Activated CD8-positive, alpha-beta T cell treated with anti-CD3 and anti-CD28 coated beads for 36 hours (primary cell): ENCODE measurements at places on chromosomes 1 and 21. TPM values are rescaled to one million over a fixed set of nuclear protein-coding genes. Genes with fewer than 3 reads are reported as not detected.

Gene OR2T11
- not detected for total RNA-seq

Gene RGS2
- total RNA-seq = 6.3 TPM

GRCh38 chr1:219374636-219375035 is 201.0 kb downstream of the LYPLAL1 start:
- no peak for DNase-seq

DNA sequence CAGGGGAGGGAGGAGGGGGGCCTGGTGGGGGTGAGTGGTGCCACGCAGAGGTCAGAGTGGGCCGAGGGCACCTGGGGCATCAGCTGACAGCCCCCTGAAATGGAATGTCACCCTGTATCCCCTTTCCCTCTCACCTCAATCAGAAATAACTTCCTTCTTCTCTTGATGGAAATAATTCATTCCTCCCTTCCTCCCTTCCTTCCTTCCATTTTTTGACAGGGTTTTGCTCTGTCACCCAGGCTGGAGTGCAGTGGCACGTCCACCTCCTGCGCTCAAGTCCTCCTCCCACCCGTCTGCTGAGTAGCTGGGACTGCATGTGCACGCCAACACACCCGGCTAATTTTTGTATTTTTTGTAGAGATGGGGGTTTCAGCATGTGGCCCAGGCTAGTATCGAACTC is 48.4 kb upstream of the LRRC3 start:
- DNase-seq = no peak

DNA sequence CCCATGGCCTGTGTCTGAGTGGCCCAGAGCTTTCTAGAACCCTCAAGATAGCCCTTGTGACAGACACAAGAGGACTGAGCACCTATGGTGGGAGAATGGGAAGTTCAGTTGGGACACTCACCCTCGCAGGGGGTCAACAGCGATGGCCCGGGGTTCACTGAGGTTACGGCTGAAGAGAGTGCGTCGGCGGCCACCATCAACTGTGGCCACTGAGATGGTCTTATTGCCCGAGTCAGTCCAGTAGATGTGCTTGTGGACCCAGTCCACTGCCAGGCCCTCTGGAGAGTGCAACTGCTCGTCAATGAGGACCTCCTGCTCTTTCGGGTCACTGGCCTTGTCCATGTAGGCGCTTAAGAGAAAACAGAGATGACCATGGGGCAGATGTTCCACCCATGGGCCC is 25.7 kb upstream of the MAGOH start:
- no peak for DNase-seq

DNA sequence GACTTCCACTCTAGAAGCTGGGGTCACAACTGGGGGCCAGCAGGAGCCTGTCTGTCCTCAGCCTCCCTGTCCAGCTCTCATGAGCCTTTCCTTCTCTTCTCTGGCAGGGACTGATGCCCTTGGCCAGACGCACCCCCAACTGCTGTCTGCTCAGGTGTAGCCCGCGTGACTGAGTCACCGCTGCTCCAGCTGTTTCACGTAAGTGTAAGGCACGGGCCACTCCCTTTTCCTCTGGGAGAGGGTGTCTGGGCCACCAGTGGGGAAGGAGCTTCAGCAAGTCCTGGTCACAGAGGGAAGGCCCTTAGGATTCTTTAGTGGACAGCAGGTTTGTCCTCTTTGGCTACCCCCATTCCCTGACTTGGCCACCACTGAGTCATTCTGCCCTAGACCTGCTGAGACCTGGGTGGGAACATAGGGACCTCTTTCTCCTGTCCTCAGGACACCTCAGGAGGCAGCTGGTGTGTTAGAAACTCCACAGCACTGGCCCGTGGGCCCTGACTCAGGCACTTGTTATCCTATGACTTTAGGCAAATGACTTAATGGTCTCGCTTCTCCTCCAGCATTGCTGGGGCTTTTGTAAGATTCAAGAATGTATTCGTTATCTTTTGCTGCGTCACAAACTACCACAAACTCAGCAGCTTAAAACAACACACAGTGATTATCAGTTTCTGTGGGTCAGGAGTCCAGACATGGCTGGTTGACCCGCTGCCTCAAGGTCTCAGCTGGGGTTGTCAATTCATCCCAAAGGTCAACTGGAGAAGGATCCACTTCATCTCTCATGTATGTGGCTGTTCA is 64.8 kb downstream of the FAM163A start:
- no peak for DNase-seq

GRCh38 chr1:111453706-111454105 is 4.4 kb downstream of the ATP5PB start:
- no peak for DNase-seq

DNA sequence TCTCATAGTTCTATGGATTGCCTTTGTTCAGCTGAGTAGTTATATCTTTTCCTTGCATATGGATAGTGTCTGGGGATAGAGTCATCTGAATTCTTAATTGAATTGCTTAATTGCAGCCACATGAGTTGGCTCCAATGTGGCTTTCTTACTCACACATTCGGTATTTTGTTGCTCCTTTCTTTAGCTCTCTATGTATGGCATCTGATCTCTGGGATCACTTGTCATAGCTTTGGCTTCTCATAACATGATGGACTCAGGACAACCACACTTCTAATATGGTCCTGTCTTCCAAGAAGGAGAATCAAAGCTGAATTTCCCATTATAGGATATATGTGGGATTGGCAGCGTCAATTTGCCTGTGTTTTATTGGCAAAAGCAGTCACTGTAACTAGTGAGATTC is 716.2 kb downstream of the NCAM2 start:
- DNase-seq = no peak

DNA sequence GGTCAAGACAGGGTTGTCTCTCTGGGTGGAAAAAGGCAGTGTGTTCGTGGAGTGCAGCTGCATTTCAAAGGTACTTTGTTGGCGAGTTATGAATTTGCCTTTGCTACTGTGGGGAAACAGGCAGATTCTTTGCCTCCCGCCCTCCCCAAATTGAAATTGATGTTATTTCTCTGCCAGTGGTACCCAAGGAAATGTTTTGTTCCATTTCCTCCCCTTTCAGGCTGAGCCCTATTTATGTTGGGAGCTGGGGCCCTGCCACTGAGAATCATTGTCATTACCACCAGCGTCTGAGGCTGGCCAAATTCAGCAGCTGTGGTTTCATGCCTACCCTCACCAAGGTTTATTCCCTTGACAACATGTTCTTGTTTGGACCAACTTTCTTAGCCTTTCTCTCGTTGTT is 48.5 kb upstream of the OLIG2 start:
- DNase-seq = no peak

DNA sequence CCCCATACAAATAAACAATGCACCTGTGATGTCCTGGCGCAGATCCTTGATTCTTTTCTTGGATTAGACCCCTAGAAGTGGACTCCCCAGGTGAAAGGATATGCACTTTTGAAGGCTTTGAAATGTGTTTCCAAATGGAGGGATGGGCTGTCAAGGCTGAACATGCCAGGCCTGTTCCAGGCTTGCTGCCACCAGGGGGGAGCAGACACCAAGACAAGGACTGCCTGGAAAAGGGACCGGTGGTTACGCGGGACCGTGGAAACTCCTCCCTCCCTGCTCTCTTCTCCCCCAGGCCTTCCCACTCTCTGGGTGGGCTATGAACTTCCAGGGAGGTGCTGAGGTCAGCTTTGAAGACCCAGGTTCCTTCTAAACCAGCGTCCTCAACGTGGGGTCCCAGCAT is 12.7 kb downstream of the C1QB start:
- peak; percentile 7 for DNase-seq

DNA sequence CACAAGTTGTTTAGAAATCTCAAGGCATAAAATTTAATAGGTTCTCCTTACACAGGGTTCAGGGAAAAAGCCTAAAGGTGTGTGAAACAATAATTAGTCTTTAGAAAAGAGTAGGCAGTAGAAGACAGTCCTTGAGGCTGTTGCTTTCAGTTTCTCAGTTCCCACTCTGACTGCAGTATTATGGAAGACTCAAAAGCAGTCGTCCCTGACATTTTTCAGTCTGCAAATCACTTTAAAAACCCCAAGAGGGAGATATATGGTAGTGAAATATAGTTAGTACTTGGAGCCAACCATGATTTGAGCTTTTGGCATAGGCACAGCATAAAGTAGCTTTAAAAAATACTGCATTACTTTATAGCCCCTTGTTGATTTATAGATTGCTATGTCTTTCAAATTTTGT is 299.7 kb downstream of the OLFM3 start:
- no peak for DNase-seq

- no peak for DNase-seq
Observed at GRCh38 chr1:173422456-173422976, 54.6 kb upstream of the PRDX6 start.

DNA sequence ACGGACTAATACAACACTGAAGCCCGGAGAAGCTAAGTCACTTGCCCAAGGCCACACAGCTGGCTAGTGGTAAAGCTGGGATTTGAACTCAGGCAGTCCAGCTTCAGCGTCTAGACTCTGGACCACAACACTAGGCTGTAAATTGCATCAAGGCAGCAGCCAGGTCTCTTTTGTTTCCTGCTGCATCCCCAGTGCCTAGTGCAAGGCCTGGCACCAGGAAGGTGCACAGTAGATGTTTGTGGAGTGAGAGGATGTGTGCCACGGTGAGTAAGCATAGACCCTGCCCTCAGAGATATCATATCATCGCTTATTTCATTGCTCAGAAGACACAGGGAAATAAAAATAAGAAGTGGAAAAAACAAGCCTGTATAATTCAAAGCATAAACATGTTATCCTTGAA is 40.9 kb downstream of the IGSF21 start:
- no peak for DNase-seq

GRCh38 chr1:75937034-75937433 is 4.8 kb upstream of the ASB17 start:
- DNase-seq = no peak

DNA sequence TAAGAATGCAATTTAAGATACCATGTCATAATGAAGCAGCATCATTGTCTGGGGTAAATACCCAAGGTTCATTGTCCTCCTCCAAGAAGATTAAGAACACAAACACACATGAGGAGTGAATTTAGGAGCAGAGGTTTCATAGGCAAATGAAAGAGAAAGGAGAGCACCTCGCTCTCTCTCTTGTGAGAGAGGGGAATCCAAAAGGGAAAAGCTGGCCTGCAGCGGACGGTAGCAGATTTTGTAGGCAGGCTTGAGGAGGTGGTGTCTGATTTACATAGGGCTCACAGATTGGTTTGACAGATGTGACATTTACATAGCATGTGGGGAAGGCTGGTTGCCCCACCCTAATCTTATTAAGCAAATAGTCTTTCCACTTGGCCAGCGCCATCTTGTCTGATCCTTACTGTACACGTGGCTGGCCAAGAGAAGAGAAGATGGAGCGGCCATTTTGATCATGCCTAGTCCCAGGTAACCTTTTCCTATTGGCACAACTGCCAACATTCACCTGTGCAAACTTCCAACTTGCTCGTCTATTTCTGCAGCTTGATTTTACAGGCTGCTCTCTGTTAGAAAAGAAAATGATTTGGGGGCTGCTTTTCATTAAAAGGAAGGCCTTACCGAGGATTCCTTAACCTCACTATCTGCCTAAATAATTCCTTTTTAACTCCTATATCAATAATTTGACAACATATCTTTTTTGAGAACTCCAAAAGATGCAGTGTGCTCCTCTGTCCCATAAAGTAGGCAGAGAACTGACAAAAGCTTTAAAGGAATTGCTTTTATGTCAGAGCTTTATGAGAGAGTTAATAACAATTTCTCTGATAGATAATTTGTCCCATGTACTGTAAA is 16.0 kb upstream of the LRRC7 start:
- DNase-seq = no peak
